ENCODE measurements at places on chromosomes 5 and 9.

- no peak for DNase-seq
These were observed 51.1 kb upstream of the LHFPL2 start for GRCh38 chr5:78699552-78700153.

- DNase-seq: no peak
These were observed 87.5 kb upstream of the PRRC1 start for GRCh38 chr5:127429928-127430327.

- no peak for DNase-seq
These were observed 26.5 kb upstream of the PCSK1 start for GRCh38 chr5:96459313-96460121.

- DNase-seq: no peak
These were observed 196.4 kb downstream of the NR3C1 start for GRCh38 chr5:143207058-143207457.

DNA sequence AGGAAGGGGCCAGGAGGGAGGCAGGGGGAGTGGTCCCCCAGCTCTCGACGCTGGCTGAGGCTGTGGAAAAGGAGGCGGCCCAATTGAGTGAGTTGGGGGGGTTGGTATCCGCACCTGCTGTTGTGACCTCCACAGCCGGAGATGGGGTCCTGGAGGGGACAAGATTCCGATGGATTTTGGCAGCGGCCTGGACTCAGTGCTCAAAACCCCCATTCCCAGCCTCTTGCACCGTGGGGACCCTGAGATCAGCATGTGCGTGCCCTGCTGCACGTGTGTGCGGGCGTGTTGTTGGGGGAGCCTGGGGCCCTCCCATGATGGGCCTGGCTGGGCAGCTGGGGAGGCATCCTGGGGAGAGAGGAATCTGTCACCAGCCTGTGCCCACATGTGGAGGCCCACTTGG is 15.0 kb downstream of the CNTFR start:
- no peak for DNase-seq

GRCh38 chr9:35318741-35319140 is 156.9 kb downstream of the UNC13B start:
- no peak for DNase-seq

DNA sequence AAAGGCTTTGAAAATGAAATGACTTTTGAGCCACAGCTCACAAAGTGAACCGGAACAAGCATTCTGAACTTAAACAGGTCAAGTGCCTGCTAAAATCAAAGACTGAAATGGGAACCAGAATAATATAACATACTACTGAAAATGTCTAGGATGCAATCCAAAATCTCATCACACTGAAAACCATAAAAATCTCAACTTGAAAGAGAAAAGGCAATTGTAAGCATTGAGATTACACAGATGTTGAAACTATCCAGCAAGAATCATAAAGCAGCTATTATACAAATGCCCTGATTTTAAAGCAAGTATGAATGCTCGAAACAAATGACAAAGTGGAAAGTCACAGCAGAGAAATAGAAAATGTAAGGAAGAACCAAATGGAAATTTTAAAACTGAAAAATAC is 211.5 kb upstream of the GAS1 start:
- DNase-seq: no peak

- DNase-seq: no peak
These were observed 34.4 kb downstream of the TTLL11 start for GRCh38 chr9:122058709-122059108.

GRCh38 chr5:93789173-93790067 is 48.0 kb upstream of the POU5F2 start:
- no peak for DNase-seq

Measured in stimulated activated CD4-positive, alpha-beta T cell treated with anti-CD3 and anti-CD28 coated beads, Interleukin-1b, Interleukin-23, amount 100 ng/mL, for 1 hour (primary cell).